CD14-positive monocyte (primary cell): ENCODE measurements at places on chromosomes 6 and 20.

DNA sequence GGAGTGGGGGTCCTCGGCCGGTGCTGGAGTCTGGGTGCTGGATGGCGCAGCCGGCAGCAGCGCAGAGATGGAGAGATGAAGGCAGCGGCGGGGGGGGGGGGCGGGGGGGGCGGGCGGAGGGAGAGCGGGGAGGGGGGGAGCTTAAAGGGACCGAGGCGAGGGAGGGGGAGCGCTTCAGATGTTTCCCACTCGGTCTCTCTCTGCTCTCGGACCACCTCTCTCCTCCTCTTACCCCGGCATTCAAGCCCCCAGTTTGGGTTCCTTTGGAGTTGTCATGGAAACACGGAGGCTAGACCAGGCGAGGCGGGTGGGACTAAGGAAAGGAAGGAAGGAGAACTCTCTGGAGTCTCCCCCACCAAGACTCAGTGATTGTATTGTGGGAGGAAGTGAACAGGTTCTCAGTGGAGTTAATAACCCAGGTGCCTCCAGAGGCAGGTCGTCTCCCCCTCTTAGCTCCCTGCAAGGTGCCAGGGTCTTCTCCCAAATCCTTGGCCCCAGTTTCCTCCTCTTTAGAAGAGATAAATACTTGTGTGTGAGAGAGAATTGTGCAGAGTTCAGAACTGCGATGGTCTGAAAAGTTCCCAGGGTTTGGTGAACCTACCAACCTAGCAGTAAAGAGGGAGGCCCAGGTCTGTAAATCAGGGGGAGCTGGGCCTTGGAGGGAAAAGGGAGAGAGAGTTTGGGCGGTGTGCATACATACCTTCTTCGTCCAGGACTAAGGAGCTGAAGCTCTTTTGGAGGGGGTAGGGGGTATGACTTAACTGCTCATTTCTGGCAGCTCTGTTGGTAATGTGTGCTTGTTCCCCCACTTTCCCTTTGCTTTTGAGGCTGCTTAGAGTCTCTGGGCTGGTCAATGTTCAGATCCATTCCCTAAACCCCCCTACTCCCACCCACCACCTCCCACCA, at the start of gene PRRT1:
TSS of gene PRRT1 (minus strand) at position 77 of the 906 bp plus-strand sequence. CDS start 112 bp downstream, outside the sequence.
- no peak for DNase-seq

GRCh38 chr6:14754751-14755513, 490.9 kb upstream of the JARID2 start:
- DNase-seq, result no peak

- DNase-seq, result no peak
These were observed 252.4 kb upstream of the IRAK1BP1 start for GRCh38 chr6:78614961-78615360.

DNA sequence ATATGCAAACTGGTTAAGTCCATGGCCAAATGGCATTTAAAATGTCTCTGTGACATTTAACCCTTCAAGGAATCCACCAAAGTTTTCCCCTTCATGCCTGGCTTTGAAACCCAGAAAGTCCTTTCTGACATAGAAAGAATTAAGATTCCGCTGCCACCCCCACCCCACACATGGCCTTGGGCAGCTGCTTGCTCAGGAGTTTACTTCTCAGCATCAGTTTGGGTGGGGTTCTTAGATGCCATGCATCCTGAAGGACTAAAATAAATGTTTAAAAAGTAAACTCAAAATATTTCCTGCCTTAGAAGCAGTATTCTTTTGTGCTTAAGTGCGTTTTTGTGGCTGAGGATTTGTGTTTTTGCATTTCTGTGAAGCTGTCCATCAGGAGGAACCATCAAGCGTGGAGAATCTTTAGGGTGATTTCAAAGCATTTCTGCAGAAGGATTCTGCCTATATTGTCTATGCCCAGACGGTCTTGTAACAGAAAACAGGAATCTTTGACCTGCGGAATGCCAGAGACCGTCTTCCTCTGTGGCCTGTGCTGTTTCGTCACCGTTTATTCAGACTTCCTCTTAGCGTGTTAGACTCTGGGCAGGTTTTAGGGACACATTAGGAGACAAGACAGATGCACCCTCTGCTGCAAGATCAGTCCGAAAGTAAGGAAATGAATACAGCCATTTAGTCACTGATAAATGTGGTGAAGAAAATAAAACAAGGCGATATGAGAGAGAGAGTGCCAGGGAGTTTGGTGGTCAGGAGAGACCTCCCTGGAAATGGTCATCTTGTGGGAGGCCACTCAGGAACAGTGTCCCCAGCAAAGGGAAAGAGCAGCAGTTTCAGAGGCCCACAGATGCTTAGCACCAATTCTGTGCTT, 6.2 kb downstream of the DUSP22 start:
- DNase-seq, result peak; percentile 94

- no peak for DNase-seq
These were observed 5.9 kb upstream of the SERINC3 start for GRCh38 chr20:44527716-44528199.

- DNase-seq, result no peak
These were observed 10.0 kb downstream of the PYGB start for GRCh38 chr20:25257756-25258475.

DNA sequence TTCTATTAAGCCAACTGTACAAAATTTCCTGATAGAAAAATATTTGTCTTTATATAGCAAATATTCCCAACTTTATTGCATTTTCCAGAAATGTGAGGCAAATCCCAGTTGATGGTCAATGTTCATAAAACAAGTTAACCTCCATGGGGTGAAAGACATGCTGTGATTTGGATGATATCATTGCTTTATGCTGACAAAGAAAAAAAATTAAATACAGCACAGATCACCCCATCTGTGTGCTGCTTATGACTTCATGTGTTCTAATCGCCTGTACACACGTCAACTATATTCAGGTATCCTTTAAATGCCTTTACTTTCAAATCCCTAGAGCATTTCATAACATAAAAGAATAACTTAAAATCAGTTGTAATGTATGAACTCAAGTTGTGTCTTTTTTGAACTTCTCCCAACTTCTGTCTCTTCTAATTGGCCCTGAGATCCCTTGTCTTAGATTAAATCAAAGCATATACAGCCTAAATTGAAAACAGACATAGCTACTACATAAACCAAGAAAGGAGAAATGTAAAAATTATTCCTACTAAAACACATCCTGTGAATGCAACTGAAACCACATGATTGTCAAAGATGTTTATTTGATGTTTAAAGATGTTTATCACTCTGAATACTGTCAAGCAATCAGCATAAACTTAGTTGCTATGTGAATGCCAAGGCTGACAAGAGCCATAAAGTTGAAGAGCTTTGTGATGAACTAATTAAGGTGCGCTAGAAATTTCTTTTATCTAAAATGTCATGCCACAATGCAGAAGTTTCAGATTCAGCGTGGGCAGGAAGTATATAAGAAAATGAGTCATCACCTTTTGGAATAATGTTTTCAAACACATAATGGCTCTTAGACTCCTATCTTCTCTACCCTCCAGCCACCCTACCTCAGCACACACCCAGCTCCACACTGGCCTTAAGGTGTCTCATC, 68.7 kb downstream of the FILIP1 start:
- DNase-seq, result no peak

DNA sequence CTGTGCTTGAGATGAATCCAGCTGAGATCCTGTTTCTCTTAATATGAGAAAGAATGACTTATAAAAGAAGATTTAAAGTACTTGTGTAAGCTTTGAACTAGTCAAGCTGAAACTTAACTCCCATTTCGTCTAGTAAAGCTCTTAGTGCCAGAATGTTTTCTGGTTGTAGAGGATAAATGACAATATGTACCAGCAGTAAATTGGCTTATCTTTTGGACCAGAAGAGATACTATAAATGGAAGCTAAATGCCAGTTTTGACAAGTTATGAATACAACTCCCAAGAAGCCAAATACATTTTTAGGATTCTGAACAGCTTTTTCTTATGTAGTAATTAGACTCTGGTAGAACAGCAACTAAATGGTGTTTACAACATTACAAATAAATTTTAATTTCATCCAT, 608.7 kb downstream of the EYS start:
- DNase-seq, result no peak

DNA sequence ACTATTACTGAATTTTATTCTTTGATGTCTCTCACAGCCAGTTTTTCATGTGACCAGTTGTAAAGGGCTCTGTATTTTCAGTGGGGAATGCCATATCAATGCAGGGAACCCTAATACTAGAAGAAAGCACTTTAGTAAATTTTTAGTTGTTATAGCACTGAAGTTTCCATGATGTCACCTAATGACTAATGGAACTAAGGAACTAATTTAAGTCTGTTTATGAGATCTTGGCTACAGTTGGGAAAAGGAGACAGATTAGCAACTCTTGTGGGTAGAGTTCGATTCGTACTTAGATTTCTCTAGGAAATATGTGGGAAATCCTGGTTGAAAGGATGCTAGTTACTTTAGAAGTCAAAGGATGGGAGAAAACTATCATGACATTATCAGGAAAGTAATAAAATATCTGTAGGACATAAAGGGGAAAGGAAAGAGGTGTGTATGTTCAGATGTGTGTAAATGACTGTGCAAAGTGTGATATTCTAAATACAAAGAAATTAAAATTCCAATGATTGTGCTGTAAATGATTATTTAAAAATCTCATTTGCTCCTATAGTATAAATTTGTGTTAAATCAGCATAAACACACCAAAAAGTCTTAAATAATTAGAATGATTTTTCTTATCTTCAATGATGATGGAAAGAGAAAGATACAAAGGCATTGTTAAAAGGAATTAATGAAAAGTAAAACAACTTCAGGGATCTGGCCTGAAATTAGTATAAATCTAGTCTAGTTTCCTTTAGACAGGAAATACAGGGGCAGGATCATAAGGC, 103.4 kb downstream of the LRRC1 start:
- DNase-seq, result no peak

GRCh38 chr6:44476849-44477248, 89.3 kb downstream of the CDC5L start:
- DNase-seq, result no peak

DNA sequence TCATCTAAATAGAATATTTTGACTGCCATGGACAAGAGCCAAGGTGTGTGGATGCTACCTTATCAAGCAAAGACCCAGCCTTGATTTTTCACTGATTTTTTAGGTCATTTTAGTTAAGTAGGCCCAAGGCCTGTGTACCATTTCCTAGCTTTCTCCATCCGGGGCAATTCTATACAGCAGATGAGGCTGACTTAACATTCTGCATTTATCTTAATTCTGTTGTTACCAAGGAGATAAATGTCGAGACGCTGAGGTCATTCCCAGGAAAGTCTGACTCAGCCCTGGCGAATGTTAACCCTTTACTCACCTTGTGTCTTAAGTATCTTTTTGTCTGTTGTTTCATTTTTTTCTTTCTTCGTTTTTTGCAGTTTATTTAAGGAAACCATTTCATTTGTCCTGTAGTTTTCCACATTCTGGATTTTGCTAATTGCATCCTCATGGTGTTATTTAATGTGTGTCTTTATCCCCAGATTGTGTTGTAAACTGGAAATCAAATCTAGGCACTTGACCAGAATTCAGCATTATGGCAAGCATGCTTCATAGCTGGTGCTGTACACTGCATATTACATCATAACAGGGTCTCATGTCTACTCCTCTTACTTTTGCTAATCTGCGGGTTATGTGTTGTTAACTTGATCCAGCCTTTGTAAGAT, 277.0 kb downstream of the CDKAL1 start:
- no peak for DNase-seq

- no peak for DNase-seq
These were observed 3.0 kb downstream of the VSTM2L start for GRCh38 chr20:37905671-37906613.

DNA sequence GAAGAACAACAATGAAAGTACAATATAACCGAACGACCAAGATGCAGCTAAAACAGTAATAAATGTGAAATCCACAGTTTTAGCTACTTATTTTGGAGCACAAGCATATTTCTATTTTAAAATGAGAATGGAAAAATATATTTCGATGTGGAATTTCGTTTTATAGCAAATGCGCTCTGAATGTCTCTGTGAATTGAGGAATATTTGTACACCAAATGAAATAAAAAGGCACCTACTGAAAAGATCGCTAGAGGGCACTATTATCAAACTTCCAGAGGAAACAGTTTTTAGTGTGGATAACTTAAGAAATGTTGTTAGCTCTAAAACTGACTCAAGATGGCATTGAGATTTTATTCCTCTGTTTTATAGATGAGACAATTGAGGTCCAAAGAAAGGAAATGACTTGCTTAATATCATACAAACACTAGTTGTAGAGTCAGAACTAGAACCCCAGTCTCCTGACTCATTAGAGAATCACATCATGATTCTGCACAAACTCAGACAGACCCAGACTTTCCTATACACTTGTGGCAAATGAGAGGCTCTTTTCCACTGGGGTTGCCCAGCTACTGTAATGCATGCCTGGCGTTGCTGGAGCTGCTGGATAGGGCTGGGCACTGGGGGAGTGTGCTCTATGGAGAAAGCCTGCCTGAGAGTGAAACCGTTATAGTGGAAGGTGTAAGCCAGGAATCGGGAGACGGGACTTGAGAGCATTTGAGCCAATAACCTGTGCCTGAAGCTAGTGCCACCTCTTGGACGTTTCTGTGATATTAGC, 51.9 kb downstream of the GCLC start:
- peak; percentile 59 for DNase-seq

DNA sequence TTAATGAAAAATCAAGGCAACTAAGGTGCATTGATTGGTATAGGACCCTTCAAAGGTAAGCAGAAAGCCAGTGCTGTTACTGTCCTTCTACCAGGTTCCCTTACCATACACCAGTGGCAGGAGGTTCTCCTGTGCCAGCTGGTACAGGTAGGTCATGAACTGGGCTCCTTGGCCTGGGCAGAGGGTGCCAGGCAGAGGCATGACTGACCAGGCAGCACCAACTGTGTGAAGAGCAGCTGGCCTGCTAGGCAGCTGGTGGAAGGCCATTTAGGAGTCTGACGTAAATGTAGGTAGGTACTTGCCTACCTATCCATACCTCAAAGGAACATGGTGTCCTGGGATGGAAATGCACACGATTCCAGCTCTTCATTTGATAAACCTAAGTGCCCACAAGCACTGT, 23.3 kb downstream of the PCNA start:
- no peak for DNase-seq

DNA sequence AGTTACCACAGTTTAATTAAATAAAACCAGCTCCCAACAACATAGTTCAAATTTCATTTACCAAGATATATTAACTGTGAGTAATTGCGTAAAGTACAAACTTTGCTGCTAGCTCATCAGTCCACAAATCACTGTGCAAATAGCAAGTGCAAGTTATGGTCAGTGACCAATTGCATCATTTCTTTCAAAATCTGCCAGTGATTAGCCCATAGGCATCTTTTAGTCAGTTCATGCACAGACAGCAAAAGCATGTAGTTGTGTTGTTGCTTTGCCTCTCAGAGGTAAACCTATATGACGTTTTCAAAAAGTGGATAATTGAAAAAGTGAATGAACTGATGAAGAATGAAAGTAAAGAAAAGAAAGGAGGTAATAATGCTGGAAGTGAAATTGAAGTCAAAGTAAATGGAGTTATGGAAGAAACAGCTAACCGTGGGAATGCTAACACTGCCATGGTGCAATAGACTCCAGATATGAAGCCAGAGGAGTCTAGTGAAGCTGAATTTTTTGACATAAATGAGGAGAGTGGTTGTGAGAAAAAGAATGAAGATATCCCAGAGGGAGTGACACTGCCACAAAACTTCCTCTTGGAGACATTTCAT, 36.5 kb downstream of the ENPP1 start:
- DNase-seq, result no peak

GRCh38 chr6:27726619-27727023, 185.6 kb downstream of the OR2B2 start:
- no peak for DNase-seq
